ENCODE measurements at places on chromosomes 7 and 10. TPM values are rescaled to one million over a fixed set of nuclear protein-coding genes. Genes with fewer than 3 reads are reported as not detected.

Gene ZSCAN21
- 17.4 TPM for total RNA-seq

DNA sequence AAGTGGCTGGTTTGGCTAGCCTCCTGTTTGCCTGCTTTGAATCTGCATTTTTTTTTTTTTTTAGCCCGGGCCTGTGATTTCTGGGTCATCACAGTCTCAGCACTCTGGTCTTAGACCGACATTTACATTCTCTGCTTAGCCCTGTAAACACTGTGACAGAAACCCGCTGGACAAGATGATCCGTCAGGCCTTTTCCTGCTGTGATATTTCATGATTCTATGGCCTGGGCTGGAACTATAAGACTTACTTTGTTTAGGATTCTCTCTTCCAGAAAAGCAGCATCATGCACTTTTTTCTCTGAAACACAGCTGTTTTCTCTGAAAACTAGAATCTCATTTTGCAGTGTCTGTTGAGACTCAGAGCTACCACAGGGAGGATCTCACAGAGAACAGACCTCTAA is 705.5 kb downstream of the GRID1 start:
- DNase-seq = no peak

GRCh38 chr10:70674560-70675495 is 2.5 kb downstream of the ADAMTS14 start:
- DNase-seq = no peak

DNA sequence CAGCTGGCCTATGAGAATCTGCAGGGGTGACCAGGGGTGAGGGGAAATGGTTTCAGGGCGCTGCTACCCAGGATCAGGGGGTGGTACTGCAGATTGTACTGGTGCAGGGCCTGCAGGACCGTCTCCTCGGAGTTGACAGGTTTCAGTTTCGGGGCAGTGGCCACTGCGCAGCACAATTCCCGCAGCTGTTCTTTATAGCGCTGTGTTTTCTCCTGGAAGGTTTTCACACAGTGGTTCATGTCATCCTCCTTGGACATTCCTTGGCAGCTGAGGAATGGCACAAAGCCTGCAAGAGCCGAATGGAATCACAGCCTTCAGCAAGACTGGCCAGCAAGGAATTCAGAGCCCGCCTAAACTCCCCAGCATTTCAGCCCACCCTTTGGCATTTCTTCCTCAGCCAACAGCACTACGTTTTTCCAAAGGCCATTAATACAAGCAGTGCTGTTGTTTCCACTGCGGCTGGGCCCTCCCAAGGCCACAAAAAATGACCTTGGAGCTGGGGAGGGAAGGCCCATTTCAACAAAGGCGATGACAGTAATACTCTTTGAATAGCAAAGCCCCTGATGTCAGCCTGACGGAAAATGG is 44.9 kb downstream of the PNLIPRP2 start:
- no peak for DNase-seq

DNA sequence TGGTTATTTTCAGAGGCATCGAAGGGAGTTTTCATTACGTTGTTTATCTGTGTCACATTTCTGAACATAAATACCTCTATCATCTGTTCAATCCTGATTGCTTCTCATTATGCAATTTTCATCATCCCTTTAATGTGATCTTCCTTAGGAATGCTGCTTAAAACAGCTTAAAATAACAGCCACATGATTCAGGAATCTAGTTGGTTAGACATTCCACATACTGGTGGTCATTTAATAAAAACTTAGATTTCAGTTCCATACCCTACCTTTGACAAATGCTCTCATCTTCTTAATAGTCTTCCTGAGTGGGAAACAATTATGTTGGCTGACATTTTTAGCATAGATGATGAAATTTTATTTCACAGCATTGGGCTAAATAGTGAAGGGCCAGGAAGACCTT is 191.3 kb upstream of the CDCA7L start:
- DNase-seq = no peak

GRCh38 chr10:17655009-17655408 is 11.1 kb downstream of the STAM start:
- DNase-seq = no peak

DNA sequence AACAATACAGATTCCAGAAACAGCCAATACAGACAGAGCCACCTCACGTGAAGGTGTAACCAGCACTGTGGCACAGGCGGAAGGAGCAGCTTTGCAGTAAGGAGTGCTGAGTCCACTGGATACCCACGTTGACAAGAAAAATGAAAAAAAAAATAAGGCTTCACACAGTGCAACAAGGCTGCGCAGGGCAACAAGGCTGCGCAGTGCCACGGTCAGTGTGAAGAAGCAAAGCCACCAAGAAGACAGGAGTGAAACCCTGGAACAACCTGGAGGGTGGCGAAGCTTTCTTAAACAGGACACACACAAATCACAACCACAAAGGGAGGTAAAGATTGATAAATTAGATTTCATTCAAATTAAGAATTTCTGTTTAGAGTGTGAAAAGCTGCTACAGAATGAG is 204.0 kb downstream of the MAD1L1 start:
- DNase-seq = no peak

DNA sequence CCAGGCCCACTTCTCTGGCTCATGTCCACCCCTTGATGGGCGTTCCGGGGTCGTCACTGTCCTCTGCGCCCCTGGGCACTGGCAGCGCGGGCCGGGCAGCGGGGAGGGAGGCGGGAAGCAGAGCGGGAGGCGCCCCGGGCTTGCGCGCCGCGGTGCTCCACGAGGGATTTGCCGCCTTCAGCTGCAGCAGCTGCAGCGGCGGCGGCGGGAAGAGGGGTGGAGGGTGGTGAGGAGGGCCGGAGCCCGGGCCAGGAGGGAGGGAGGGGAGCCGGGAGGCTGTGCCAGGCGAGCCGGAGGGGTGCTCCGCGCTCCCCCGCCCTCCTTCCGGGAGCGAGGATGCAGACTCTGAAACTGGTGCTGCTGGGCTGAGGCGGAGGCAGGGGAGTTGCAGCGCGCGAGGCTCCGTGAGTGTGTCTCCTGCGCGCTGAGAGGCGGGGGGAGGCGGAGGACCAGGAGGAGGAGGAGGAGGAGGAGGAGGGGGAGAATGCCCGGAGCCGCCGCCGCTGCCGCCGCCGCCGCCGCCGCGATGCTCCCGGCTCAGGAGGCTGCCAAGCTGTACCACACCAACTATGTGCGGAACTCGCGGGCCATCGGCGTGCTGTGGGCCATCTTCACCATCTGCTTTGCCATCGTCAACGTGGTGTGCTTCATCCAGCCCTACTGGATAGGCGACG is at the start of gene LHFPL3:
LHFPL3 (plus strand) TSS at position 308 of the 674 bp plus-strand sequence.
- DNase-seq = no peak

Gene SDHAF3
- 62.1 TPM for total RNA-seq

GRCh38 chr10:124125305-124126116 is 32.1 kb upstream of the CHST15 start:
- peak; percentile 29 for DNase-seq
